ENCODE measurements at places on chromosomes 5 and 9.

DNA sequence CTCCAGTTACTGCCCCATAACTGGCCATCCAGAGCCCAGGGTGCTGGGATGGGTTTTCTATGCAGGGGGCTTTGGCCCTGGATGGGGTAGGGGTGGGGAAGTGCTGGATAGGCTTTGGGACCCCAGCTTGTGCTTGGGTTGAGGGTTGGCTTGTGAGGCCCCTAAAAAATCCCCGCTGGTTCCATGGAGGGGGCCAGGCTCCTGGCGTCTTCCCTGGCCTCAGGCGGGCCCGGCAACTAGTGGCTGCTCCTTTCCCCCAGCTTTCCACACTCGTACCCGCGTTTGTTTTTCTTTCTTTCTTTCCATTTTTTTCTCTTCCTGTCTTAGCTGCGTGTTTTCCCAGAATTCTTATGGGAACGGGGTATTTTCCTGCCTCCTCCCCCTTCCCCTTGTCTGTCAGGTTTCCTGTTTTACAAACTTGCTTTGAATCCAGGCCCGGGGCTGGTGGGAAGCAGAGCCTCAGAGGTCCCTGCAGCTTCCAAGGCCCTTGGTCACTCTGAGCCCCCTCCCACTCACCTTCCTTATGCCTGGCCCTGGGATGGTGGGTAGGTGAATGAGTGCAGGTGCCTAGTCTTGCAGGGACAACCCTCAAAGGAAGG is 40.2 kb downstream of the RGS3 start:
- no peak for DNase-seq

DNA sequence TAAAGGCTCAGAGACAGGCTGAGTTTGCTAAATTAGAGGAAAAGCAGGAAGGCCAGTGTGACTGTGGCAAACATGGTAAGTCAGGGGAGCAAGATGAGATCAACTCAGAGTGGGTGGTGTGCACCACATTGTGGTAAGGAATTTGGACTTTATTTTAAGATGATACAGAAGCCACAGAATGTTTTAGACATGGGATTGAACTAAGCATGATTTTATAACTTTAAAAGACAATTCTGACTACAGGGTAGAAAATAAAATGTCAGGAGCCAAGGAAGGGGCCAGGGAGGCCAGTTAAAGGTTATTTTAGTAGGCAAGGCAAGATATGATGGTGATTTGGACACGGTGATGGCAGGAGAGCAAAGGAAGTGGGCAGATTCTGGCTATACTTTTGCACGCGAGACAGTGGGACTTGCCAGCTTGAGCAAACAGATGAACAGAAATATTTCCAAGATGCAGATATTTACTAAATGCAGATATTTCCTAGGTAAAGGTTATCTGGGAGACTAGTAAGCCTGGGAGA is 53.9 kb downstream of the TSSK1B start:
- DNase-seq: no peak

- DNase-seq: no peak
Measured at GRCh38 chr5:36270175-36270574, 28.4 kb upstream of the NADK2 start.

- DNase-seq: no peak
Measured at GRCh38 chr5:30981576-30981975, 211.9 kb upstream of the CDH6 start.

DNA sequence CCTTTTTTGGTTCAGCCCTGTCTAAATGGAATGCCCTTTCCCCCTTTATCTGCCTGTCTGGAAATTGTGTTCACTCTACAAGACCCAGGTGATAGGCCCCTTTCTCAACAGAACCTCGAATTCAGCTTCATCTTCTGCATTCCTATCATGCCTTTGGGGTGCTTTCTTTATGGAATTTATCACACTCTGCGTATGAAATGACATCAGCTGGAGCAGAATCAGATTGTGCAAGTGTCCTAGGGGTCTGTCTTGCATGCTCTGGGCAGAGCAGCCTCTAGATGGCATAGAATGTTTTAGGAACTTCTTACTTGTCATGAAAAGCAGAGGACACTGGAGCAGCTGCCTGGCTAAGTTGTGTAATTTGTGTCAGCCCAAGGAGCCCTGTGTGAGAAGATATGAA is 84.9 kb downstream of the ISL1 start:
- DNase-seq: no peak

- DNase-seq: no peak
Measured at GRCh38 chr5:17129093-17129849, 88.2 kb upstream of the BASP1 start.

DNA sequence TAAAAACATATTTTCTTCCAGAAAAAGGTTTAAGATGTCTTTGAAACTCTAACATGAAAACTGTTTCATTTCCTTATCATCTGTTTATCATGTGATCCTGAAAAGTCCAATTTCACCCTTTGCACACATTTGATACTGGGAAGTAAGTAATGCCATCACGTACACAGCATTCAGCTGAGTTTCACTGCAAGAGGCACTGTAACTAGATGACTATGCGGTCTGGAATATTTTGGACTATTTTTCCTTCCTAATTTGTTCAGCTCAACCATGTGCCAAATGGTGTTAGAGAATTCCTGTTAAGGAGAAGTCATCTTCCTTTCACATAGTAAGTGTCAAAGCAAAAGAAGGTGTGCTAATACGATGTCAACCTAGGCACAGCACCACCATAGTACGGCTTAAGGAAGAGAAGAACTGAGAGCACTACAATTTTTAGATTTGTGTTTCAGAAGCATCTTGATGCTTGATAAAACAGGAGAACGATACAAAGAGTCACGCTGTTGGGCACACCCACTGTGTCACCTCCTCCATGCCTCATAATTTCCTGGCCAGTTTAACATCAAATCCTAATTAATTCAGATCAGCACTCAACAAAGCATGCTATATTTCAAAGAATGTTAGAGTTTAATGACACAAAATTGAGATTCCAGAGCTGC is 77.5 kb downstream of the GNAQ start:
- DNase-seq: no peak

GRCh38 chr5:107387526-107388140 is 283.1 kb downstream of the EFNA5 start:
- DNase-seq: no peak

DNA sequence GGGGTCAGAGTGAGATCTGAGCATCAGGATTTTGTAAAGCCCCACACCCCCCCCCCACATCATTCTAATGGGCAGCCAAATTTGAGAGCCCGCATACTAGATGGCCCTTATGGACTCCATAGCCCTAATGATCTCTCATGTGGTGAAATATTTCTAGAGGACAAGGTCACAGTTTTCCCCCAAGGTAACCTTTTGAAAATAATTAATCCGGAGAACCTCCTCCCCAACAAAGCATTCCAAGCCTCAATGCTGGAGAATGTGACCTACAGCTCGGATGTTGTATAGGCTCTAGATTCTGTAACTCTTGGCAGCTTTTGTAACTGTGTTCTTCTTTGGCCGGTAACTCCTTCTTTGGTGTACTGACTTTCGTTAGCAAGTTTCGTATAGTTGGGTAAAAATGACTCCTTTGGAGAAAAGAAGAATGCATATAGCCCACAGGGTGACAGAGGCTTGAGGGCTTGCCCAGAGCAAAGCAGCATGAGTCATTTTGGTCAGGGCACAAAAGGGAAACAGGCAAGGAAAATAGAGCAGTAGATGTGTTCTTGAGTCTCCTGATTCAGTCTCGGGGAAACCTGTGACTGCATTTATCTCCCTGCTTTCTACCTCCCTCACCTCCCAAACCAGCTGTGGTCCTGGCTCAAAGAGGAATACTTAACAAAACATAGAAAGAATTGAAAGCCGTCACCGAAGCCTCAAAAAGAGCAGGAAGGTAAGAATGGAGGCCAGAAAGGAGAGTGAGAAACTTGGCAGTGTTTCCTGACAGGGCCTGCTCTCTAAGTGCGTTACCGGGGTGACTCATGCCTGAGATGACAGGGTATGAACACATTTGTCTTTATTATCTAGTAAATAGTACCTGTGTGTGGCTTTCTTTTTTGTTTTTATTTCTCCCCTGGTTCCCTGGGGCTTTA is 6.6 kb upstream of the XPA start:
- no peak for DNase-seq

GRCh38 chr9:100294806-100295205 is 57.9 kb downstream of the TEX10 start:
- no peak for DNase-seq

- DNase-seq: no peak
Measured at GRCh38 chr5:89929834-89930233, 479.7 kb downstream of the CETN3 start.

All from activated naive CD4-positive, alpha-beta T cell (primary cell).